Hippocampal formation (tissue), 2 donors: ENCODE measurements at places on chromosomes 3 and 15.

DNA sequence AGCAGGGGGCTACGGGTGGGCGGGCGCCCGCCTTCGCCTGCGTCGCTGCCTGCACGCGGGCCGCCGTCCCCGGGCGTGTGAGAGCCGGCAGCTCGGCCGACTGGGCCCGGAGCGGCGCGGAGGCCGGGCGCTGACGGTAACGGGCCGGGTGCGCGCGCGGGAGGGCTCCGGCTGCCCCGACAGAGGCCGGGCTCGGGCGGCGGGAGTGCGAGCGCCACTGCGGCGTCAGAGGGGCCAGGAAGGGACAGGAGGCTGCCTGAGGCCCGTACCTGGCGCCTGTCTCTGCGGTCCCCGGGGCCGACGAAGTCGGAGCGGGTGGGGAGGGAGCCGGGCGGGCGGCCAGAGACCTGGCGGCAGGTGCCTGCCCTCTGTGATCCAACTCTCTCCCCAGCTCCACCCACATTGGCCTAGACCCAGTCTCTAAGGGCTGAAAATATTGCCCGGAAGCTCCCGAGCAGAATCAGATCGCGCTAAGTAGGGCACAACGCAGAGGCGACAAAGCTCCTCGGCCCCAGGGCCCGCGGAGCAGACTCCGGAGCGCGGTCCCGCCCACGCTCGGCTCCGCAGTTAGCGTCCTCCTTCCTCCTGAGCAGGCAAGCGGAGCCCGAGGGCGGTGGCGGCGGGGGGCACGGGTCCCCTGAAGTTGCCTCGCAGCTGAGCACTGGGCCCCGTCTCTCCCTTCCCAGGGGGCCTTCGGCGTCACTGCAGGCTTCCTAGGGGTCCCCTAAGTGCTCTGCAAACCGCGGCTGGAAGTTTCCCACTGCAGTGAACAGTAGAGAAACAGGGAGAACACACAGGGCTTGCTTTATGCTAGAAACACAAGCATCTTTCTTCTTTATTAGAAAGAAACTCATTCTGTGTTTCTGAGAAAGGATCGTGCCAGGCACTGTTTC is at the start of gene MAN2A2:
TSS of gene MAN2A2 (plus strand) at position 463 of the 893 bp plus-strand sequence. CDS start 906 bp downstream, outside the sequence.
- peak; percentile 84 for DNase-seq

DNA sequence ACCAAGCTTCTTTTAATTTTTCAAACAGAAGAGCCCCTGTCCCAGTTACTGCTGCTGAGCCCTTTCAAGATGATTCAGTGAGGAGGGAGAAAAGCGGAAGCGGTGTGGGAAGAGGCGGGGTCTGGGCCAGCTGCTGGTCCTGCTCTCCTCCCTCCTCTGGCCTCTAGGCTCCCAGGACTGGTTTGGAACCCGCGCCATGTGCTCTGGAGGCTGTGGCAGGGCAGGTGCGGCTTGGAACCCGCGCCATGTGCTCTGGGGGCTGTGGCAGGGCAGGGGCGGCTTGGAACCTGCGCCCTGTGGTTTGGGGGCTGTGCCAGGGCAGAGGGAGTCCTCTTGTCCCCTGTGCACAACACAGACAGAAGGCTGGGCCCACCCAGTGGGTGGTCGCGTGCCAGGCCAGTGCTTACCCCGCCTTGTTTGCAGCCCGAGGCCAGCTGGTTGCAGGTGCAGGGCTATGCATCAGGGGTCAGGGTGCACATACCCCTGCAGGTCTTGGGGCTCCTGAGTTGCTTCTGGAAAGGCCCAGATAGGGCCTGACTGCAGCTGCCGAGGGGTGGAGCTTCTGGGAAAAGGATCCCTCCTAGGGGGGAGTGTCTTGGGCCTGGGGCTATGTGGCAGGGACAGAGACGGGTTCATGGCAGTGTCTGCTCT is 12.2 kb downstream of the ALG1L2 start:
- no peak for DNase-seq

- DNase-seq: no peak
Measured at GRCh38 chr15:41489641-41490040, 4.0 kb upstream of the ITPKA start.

- DNase-seq: no peak
Measured at GRCh38 chr15:59691194-59691805, 2.2 kb upstream of the BNIP2 start.

DNA sequence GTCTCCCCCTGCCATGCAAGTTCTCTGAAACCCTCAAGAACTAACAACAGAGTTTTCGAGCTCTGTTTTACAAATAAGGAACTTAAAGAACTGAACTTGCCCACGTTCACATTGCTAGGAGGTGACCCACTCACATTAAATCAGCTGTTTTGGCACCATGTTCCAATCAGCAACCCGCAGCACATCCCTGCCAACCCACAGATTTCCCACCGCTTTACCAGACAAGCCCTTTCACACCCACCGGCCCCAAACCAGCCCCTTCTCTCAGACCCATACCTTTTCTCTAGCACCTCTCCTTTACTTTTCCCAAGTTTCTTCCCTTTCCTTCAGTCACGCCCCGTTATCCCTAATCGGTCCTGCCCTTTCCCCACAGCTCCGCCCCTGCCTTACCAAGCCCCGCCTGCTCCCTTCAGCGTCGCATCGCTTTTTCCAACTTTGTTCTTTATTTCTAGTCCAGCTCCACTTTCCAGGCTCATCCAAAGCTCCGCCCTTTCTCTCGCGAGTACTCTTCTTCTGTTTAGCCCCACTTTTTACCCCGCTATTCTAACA is 804 bp upstream of the BRPF1 start:
- peak; percentile 82 for DNase-seq

DNA sequence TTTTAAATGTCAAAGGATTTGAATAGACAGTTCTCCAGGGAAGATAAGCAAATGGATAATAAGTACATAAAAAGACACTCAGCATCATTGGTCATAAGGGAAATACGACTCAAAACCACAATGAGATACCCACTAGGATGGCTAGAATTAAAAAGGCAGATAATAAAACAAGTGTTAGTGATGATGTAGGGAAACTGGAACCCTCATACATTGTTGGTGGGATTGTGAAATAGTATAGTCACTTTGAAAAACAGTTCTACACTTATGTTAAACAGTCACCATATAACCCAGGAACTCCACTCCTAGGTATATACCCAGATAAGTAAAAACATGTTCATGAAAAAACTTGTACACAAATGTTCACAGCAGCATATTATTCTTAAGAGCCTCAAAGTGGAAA is 72.5 kb downstream of the GPR156 start:
- no peak for DNase-seq

- no peak for DNase-seq
Measured at GRCh38 chr3:71090207-71090606, 493.3 kb downstream of the FOXP1 start.

GRCh38 chr3:27488821-27489220 is 4.6 kb upstream of the SLC4A7 start:
- no peak for DNase-seq

DNA sequence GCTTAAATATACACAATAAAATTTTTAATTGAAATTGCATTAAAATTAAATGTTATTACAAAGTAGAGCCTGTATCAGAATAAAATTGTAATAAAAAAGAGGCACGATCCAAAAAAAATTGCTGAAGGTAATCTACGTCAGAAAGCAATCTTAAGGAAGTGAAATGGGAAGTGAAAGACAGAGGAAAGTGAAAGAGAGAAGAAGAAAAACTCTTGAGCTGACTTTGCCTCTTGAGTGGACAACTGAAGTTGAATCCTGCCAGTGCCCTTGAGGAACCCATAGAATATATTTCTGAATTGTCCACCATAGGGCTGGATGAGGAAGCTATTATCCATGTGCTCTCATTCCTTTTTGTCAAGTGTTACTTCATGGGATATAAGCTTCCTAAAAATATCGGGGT is 285.1 kb upstream of the STAC start:
- no peak for DNase-seq

DNA sequence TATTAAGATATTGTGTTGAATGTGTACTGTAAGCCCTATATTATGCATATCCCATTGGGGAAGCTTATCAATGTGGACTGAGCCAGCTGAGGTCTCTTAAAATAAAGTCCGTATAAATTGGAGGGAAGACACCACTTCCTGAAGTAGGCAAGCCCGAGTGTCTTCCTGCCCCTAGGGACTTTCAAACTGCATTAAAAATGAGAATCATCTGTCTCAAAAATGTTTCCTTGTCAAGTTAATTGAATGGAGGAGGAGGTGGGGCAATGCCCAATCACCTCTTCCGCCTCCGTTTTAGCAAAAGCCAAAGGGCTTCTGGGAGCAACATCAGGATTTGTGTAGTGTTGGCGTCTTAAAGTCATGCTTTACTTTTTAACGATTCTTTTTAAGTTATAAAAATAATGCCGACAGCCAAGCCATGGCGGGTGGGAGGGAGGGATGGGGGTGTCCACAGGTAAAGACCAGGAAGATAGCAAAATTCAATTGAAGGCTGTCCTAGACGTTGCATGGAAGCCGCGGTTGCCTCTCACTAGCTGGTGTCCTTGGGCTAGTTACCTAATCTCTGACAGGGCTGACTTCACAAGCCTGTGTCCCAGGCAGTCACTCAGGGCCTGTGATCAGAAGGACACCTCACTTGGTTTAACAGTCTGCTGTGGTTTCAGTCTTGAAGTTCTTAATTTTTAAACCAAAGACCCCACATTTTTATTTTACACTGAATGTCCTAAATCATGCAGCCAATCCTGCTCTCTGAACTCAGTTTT is 524.9 kb upstream of the PROK2 start:
- no peak for DNase-seq

- DNase-seq: peak; percentile 12
Measured at GRCh38 chr15:38378161-38378560, 75.8 kb upstream of the FAM98B start.

- DNase-seq: peak; percentile 42
Measured at GRCh38 chr15:66851311-66852063, 149.5 kb downstream of the SMAD6 start.

DNA sequence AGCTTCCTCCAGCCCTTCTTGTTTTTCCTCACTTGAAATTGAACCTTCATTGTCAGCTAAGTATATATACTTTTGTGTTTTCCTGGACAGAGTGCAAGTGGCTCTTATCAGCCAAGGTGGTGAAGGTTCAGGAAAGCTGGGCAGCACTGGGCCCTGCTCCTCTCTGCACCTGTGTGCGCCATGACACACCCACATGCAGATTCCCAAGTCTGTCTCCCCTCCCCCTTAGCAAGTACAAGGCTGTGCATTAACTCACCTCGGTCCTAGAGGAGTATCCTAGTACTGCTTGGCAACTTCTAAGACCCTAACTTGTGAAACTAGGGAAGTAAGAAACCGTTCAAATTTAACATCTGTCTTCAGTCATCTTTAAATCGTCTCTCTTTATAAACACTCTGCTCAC is 85.8 kb downstream of the SLC49A4 start:
- no peak for DNase-seq

DNA sequence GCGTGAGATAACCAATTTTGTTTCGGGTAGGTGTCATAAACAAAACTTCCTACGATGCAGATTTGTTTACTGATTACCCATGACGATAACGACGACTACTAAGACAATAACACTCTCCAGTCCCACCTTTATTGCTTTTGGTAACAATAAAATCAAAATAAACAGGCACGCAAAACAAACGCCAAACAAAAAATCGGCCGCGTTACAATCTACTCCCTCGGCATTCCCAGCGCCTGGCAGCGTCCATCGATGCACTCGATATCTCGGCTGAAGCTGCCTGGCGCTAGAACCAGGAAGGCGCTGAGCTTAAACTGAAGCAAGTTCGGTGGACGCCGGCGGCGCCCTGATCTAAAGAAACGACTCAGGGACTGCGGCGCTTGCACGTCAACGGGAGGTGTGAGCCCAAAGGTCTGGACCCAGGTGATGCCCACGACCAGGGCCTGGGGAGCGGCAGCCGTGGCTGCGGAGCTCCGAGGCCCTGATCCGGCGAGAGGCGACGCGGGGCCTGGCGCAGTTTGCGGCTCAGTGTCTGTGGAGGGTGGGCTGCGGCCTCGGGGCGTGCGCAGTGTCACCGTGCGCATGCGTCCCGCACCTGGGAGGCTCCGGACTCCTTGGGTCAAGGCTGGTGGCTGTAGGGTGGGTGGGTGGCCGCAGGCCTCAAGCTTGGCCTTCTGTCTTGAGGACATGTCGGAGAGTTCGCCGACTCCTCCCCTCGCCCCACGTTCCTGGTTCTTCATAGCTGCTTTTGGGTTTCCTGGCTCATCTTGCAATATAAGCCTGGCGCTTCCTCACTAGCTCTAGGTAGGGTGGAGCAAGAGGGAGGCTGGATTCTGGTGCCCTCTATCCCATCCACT is at the start of gene RSRC1:
TSS of gene RSRC1 (plus strand) at position 286 of the 854 bp plus-strand sequence. CDS start 12,016 bp downstream, outside the sequence.
- DNase-seq: peak; percentile 79

- no peak for DNase-seq
Measured at GRCh38 chr3:52198643-52199608, 966 bp downstream of the ALAS1 start.

GRCh38 chr3:15305359-15305844 is 27.0 kb downstream of the SH3BP5 start:
- no peak for DNase-seq

GRCh38 chr15:99477791-99478471 is 87.9 kb upstream of the MEF2A start:
- DNase-seq: no peak

DNA sequence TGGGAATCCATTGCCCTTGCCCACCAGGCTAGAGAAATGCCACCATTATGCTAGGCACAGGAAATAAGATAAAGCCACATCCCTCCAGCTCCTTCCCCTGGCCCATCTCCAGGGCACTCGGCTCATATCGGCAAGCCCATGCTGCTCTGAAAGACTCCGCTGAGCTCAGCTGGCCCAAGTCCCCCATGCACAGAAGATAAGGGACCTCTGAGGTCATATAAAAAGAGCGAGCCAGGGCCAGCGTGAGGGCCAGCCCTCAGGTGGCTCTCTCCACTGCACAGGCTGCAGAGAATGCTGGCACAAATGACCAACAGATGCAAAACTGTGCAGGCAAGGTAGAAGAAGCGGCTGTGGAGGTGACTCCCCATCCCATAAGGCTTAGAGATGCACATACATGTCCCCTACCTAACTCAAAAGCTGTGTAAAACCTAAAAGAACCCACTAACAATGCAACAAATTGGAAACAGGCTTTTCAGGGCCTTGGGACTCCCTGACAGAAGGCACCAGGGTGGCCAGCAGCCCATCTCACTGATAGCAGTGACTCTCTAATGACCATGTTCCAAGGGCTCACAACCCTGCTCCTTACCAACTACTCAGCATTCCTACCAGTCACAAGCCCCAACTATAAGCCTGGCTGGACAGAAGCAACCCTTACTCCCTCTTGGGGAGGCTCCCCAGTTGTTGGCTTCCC is 3.0 kb downstream of the RAB6B start:
- no peak for DNase-seq

GRCh38 chr3:155554777-155555451 is 190.0 kb downstream of the PLCH1 start:
- DNase-seq: no peak

GRCh38 chr3:184738982-184739381 is 27.1 kb upstream of the MAGEF1 start:
- DNase-seq: no peak

DNA sequence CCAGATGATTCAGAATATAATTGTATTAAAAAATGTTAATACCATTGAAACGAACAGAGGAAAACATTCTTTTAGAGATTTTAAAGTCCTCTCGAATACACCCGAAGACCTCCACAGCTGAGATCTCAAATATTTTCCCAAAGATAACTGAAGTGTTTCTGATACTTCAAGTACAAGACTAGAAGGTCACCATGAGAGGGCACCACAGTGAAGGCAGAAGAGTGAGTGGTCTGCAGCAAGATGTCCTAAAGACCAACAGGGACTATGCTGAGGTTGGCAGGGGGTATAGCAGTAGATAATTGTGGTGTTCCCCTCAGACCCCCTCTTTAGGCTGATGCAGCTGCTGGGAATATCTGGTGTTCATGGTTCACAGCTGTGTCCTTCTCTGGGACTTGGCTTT is 156.5 kb downstream of the PDCD6IP start:
- DNase-seq: no peak

- no peak for DNase-seq
Measured at GRCh38 chr3:65558826-65559225, 479.9 kb downstream of the MAGI1 start.
